ENCODE measurements at places on chromosomes 5 and 9.

DNA sequence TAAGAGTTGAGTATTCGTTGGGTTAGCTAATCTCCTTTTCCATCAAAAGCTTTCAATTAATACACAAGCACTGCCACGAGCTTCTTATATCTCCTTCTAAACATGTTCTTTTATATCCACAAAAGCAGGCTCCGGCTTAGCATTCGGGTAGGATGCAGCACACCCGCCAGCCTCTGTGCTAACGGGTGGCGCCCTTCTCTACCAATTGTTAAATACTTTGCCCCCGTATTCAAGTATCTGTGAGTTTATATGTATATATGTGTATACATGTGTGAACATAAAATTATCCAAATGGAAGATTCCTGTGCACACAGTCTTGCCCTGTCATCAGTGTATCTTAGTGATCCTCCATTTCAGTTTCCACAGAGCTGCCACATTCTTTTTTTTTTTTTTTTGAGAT, 27.8 kb downstream of the BNIP1 start:
- DNase-seq: no peak

GRCh38 chr5:136120529-136120928, 12.1 kb upstream of the SMAD5 start:
- no peak for DNase-seq

- DNase-seq: no peak
Measured at GRCh38 chr5:143987751-143988560, 176.0 kb downstream of the HMHB1 start.

DNA sequence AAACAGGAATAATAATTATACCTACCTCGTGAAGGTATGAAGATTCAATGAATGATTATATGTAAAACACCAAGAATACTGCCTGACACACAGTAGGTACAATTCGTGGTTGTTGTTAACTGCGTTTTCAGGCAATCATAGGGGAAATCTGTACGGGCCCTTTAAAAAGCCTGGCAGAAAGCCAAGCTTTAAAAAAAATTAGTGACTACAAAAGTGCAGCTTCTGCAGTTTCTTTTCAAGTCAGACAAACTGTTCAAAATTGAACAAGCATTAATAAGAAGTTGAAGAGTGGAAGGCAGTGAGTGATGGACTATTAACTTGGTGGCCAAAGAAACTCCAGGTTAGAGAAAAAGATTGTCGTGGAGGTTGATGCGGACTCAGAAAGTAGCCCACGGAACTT, 85.9 kb upstream of the TRIO start:
- no peak for DNase-seq

DNA sequence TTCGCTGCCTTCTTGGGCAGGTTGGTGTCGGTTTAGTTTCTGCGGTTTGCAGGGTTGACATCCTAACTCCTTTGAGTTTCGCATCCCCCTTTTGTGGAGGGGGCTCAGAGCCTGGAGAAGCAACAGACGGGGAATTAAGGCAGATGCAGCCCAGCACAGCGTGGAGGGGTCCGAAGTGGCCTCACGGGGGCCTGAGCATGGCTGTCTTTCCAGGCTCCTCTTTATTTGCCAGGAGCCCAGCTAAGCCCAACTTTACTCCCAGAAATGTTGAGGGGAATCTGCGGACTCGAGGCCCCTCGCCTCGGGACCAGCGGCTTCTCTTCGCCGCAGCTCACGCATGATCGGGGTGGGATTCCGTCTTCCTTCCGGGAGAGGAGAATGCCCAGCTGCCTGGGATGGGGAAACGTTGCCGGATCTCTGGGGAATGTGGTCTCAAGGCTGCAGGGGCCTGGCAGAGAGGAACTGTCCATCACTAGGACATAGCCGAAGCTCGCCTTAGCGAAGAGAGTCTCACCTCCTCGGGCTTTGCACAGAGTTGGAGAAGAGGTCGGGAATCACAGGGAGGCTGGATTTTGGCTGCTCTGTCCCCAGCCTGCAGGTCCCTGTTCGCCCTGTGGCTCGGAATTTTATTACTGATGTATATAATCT, 1.3 kb downstream of the RAI14 start:
- no peak for DNase-seq

GRCh38 chr5:139075066-139076050, 122.8 kb downstream of the SIL1 start:
- no peak for DNase-seq

DNA sequence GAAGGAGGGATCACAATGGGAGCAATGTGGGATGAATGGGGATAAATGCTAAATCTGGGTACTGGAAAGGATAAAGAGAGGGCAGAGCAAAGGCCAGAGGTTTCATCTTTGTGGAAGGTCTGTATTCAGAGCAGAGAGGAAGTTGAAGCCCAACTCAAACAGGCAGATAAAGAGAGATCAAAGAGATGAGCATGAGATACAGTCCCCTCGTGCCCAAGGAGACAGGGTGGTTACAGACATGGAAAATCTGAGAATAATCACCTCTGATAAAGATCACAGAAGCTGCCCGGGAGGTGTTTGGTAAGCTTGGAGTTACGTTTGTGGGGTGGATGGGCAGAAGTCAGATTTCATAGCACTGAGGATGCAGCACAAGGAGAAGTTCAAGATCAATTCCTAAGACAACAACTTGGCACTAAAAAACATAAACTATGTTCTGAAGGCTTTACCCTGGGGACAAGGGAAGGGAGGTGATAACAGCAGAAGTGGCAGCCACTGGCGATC, 459 bp upstream of the ERAP2 start:
- no peak for DNase-seq

DNA sequence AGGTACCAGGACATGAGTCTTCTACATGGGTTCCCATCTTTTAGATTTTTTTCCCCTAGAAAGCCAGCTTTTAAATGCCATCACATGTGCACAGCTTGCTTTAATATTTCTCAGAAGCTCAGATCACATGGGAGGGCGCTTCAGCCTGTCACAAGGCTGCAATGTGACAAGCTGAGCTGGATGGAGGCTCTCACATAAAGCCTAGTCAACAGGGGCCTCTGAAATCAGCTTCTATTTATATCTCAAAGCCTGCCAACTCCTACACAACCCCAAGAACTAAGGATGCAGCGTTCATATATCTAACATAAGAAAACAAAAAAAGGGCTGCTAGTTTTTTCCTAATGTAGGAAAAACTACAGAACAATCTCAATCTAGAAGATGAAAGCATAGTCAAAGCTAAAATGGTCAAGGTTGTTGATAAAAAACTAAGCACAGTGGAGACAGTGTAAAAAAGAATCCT, 2.3 kb downstream of the ZFAND5 start:
- DNase-seq: no peak

DNA sequence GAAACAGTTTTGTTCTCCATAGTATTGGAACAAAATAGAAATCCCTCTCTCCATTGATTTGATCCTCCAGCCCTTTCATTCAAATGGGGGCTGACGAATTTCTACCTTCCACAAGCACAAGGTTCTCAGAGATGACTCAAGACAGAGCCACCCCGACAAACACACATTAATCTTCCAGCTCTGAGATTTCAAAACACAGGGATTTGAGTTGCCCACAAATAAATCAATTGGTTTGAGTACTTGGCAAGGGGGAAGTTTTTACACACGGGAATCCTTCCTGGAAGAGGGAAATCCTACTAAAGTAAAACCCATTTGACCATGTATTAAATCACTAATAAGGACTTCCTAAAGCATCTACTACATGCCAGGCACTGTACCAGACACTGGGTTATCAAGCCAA, 5.4 kb downstream of the ADRA1B start:
- DNase-seq: no peak

DNA sequence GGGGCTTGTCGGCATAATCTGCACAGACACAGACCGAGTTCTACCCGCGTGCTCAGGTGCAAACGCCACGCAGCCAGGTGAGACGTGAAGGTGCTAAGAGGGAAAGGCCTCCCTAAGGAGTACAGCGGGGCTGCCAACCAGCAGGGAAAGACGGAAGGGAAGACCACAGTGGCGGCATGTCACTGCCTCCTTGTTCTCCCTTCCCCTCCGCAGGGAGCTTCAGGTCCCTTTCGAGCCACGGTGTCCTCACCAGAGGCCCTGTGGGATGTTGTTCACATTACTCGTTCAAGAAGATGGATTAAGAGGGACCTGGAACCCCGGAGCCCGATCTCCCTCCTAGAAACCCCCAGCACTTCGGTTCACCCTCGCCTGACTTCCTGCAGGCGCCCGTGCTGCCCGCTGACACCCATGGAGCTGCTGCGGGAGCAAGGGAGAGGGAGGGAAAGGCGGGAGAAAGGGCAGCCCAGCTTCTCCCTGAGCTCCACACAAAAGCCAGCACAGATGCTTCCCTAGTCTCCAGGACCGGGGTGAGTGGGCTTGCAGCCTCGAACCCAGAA, 686 bp downstream of the BRD9 start:
- DNase-seq: no peak

DNA sequence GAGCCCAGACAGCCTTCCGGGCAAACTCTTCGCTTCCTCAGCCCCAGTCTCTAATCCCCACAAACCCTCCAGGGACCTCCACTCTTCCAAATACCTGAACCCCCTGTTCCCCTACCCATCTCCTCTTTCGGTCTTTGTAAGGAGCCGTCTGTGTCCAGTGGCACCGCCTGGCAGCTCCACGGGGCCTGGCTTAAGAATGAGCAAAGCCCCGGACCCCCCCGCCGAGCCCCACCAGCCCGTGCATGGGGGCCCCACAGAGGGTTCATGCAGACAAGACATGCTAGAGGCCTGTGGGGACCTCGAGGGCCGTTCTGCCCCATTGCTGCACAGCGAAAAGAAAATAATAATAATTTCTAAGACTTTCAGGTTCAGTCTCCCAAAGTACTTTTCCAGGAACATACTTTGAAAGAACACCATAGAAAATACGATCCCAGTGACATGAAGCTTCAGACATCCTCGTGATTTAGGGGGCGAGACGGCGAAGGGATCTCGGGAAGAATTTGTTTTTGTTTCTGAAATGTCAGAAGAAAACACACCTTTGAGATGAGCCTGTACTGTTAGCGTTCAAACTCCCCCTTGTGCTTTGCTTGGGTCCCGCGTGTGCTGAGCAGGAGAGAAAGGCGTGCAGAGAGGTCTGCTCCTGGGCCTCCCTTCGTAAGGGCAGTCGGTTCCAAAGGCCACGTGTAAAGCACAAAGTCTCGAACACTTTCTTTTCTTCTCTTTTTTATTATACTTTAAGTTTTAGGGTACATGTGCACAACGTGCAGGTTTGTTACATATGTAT, 49.2 kb downstream of the IRX2 start:
- DNase-seq: no peak

- DNase-seq: no peak
Measured at GRCh38 chr5:152607401-152608160, 202.5 kb upstream of the NMUR2 start.

- DNase-seq: peak; percentile 69
Measured at GRCh38 chr5:174533751-174534241, 190.6 kb upstream of the MSX2 start.

All from astrocyte of the cerebellum (primary cell).